ENCODE measurements at places on chromosomes 6 and 20. TPM values are rescaled to one million over a fixed set of nuclear protein-coding genes. Genes with fewer than 3 reads are reported as not detected.

The ADAM33 gene
- 61.1 TPM for total RNA-seq

The SIRPB2 gene
- 0.63 TPM for total RNA-seq

The DNPH1 gene
- total RNA-seq: 21.8 TPM

The SPEF1 gene
- total RNA-seq: 12.1 TPM

The PTP4A1 gene
- total RNA-seq: 83.5 TPM

The KHDRBS2 gene
- 2.0 TPM for total RNA-seq

The SCGN gene
- total RNA-seq: 0.37 TPM

The TMEM244 gene
- not detected for total RNA-seq

The PDE7B gene
- 6.9 TPM for total RNA-seq

The TENT5A gene
- total RNA-seq: 9.2 TPM

DNA sequence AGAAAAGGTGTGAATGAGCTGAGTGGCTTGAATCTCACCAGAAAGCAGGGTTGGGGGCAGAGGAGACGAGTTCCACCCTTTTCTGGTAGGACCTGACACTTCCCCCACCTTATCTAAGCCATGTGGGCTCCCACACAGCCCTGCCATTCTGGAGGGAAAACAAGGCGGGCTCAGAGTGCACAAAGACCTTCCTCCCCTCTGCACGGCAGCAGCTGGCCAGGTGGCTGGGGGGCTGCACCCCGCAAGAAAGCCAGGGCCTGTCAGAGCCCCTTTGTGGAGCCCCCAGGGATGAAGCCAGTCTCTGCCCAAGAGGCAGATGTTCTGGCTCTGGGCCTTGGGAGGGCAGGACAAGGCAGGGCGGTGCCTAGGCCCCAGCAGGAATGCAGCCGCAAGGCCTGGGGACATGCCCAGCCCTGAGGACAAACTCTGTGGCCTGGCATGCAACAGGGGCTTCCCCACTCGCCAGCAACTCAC, 48.4 kb upstream of the DSN1 start:
- DNase-seq: peak; percentile 48
- no peak overlapping the region for H3K27ac ChIP-seq
- no peak overlapping the region for H3K4me3 ChIP-seq
- no peaks in the 10 kb centered on the region for H3K36me3 ChIP-seq
- H3K27me3 ChIP-seq: no peaks in the 10 kb centered on the region
- peaks cover 39% of the 10 kb centered on the region for H3K4me1 ChIP-seq

- peaks cover 7% of the 10 kb centered on the region for H3K4me1 ChIP-seq
- H3K36me3 ChIP-seq: no peaks in the 10 kb centered on the region
- no peaks in the 10 kb centered on the region for H3K27me3 ChIP-seq
- H3K4me3 ChIP-seq: no peak overlapping the region
These were observed 23.5 kb downstream of the PLAGL2 start for GRCh38 chr20:32183947-32184635.

GRCh38 chr20:13865791-13866351, 81.0 kb downstream of the NDUFAF5 start:
- H3K27me3 ChIP-seq: no peaks in the 10 kb centered on the region
- H3K36me3 ChIP-seq: no peaks in the 10 kb centered on the region
- H3K4me3 ChIP-seq: no peak overlapping the region
- no peak overlapping the region for H3K27ac ChIP-seq

DNA sequence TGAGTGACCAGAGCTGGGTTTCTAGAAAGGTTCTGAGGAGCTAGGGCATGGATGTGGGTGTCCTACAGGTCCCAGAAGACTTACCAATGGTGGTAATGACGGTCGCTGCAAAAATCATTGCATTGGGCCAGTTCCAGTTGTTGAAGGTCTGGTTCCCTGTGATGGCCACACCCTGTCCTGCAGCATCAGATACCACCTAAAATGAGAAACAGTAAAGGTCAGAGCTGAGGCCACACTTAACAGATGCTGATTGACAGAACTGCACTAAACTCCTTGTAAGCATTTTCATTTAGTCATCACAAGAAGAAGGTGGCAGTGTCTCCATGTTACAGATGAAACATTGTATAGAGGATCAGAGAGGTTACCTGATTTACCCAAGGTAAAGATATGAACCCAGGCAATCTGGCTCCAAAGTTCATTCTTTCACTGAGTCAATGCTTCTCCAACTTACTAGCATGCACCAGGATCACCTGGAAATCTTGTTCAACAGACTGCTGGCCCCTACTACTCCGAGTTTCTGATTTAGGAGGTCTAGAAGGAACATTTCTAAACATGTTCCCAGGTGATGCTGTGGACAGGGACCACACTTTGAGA, 33.4 kb downstream of the KCNK5 start:
- H3K27ac ChIP-seq: no peak overlapping the region
- DNase-seq: no peak
- H3K4me3 ChIP-seq: no peak overlapping the region
- no peaks in the 10 kb centered on the region for H3K27me3 ChIP-seq
- H3K36me3 ChIP-seq: no peaks in the 10 kb centered on the region

GRCh38 chr20:45229264-45230056, 8.3 kb downstream of the SEMG2 start:
- DNase-seq: peak; percentile 70
- peak overlapping the region; percentile 1 for H3K4me3 ChIP-seq
- no peaks in the 10 kb centered on the region for H3K27me3 ChIP-seq
- H3K27ac ChIP-seq: no peak overlapping the region
- H3K36me3 ChIP-seq: no peaks in the 10 kb centered on the region

DNA sequence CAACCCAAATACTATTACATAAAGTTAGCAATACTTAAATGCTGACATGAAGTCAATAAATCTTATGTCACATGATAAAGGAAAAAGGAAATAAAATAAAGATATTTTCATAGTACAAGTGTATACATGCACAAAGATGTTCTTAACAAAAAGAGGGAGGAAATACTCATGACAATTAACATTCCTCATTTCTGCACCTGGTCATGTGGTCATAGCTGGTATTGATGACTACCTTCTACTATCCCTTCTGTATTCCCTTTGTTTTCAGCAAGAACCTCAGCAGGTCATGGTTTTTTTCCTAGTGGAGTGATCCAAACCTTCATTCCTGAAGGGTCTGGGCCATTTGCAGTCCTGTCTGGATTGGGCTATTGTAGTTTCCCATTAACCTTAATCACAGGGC, 43.5 kb upstream of the FYN start:
- no peak for DNase-seq
- H3K27ac ChIP-seq: no peak overlapping the region
- no peak overlapping the region for H3K4me3 ChIP-seq
- no peaks in the 10 kb centered on the region for H3K36me3 ChIP-seq

DNA sequence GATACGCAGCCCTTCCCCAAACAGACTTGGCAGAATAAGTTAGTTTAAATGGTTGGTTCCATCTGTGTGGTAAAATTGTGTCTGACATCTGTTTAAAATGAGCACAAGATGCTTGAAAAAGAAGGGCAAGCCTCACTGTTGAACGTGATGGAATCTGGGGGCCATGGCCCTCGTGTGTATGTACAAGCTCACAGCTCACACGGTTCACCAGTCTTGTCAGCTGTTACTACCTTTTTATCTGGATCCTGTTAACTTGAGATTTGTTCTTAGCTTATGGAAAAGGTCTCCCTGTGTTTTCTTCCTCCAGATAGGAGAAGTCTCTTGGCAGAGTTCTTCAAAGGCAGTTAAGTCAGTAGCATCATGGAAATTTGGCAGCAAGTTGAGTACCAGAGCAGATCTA, 270.6 kb downstream of the KHDC1L start:
- H3K27ac ChIP-seq: no peak overlapping the region
- no peak for DNase-seq
- H3K27me3 ChIP-seq: no peaks in the 10 kb centered on the region
- H3K4me1 ChIP-seq: peaks cover 3% of the 10 kb centered on the region

GRCh38 chr20:59749301-59749700, 145.0 kb downstream of the PHACTR3 start:
- H3K27me3 ChIP-seq: no peaks in the 10 kb centered on the region
- no peak overlapping the region for H3K27ac ChIP-seq
- no peak overlapping the region for H3K4me3 ChIP-seq
- H3K4me1 ChIP-seq: no peaks in the 10 kb centered on the region

DNA sequence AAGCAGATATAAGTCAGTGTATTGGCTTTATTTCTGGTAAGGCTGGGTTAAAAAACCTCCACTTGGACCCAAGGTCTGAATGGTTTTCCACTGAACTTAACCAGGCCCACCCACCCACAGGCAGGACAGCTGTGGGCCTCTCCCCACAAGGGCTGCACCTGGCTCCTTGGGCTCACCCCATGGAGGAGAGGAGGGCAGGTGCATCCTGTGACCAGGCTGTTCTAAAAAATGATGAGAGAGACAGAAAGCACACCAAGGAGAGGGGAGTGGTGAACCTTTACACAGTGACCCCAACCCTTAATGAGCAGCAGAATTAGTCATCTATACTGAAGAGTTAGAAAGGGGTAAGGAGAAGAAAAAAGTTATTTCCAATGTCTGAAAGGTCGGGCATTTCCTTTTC, 34.5 kb upstream of the DUSP22 start:
- no peaks in the 10 kb centered on the region for H3K36me3 ChIP-seq
- H3K27me3 ChIP-seq: no peaks in the 10 kb centered on the region
- H3K4me3 ChIP-seq: no peak overlapping the region
- DNase-seq: no peak
- H3K4me1 ChIP-seq: no peaks in the 10 kb centered on the region

GRCh38 chr20:36549942-36550789, 8.8 kb downstream of the MYL9 start:
- peak overlapping the region; percentile 16 for H3K27ac ChIP-seq
- H3K4me1 ChIP-seq: peaks cover 15% of the 10 kb centered on the region
- no peak overlapping the region for H3K4me3 ChIP-seq
- no peaks in the 10 kb centered on the region for H3K27me3 ChIP-seq

DNA sequence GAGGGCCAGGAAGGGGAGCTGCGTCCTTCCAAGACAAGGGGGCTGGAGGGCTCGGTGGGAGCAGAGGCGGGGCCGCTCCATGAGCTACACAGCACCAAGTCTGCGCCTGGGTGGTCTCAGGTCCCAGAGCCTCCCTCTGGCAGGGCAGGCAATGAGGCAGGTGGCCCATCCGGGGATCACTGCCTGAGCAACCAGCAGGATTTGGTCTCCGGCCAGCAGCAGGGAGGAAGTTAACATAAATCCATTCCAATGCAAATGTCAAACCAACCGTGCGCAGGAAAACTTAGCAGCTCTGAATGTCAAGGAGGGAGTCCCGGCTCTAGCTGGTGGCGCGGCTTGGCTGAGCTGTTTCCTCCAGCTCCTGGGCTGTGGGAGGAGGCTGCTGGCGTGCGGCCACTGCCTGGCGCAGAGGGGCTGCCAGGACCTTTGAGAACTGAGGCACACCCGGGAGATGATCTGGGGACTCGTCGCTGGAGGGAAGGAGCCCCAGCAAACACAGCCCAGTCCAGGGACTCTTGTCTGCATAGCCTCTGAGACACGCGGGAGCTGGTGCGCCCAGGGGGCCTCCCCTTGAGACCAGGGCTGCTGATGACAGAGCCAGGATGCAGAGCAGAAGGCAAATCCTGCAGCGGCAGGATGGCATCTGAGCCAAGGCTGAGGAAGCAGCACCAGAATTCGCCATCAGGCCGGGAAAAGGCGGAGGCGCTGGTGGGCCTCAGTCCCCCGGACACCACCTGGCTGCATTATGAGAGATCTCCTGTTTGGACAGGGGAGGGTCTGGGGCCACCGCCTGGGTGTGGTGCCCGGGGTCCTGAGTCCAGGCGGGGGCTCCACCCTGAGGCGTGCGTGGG, 33.1 kb upstream of the CHRNA4 start:
- DNase-seq: no peak
- H3K4me3 ChIP-seq: no peak overlapping the region
- no peaks in the 10 kb centered on the region for H3K27me3 ChIP-seq

GRCh38 chr6:42819803-42820511, 38.1 kb downstream of the BICRAL start:
- H3K36me3 ChIP-seq: no peaks in the 10 kb centered on the region
- H3K27me3 ChIP-seq: no peaks in the 10 kb centered on the region
- no peak for DNase-seq
- H3K4me1 ChIP-seq: peaks cover 10% of the 10 kb centered on the region
- H3K4me3 ChIP-seq: no peak overlapping the region

GRCh38 chr6:156563714-156564113, 213.5 kb upstream of the ARID1B start:
- DNase-seq: no peak
- H3K27me3 ChIP-seq: no peaks in the 10 kb centered on the region
- no peaks in the 10 kb centered on the region for H3K36me3 ChIP-seq
- no peak overlapping the region for H3K4me3 ChIP-seq
- no peaks in the 10 kb centered on the region for H3K4me1 ChIP-seq

DNA sequence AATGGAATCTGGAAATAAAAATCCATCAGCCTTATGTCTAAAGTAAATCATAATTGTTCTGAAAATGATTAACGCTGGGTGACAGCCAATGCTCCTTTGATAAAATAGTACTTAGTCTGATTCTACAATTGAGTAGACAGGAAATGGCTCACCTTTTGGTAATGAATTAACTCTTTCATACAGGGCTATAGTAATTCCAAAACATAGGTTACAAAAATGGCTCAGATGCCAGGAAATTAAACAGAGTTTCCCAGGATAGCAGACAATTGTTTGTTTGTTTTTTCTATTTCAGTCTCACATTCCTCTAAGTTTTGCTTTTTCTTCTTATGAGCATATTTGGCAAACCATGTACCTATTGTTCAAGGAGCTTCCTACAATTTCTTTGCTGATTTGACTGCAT, 257.2 kb upstream of the EPHA7 start:
- H3K4me1 ChIP-seq: no peaks in the 10 kb centered on the region
- no peak overlapping the region for H3K27ac ChIP-seq
- H3K4me3 ChIP-seq: no peak overlapping the region
- no peaks in the 10 kb centered on the region for H3K27me3 ChIP-seq

- no peaks in the 10 kb centered on the region for H3K27me3 ChIP-seq
- no peak overlapping the region for H3K4me3 ChIP-seq
- H3K4me1 ChIP-seq: peaks cover 5% of the 10 kb centered on the region
- H3K36me3 ChIP-seq: no peaks in the 10 kb centered on the region
These were observed 224.0 kb upstream of the PLN start for GRCh38 chr6:118324116-118324515.

DNA sequence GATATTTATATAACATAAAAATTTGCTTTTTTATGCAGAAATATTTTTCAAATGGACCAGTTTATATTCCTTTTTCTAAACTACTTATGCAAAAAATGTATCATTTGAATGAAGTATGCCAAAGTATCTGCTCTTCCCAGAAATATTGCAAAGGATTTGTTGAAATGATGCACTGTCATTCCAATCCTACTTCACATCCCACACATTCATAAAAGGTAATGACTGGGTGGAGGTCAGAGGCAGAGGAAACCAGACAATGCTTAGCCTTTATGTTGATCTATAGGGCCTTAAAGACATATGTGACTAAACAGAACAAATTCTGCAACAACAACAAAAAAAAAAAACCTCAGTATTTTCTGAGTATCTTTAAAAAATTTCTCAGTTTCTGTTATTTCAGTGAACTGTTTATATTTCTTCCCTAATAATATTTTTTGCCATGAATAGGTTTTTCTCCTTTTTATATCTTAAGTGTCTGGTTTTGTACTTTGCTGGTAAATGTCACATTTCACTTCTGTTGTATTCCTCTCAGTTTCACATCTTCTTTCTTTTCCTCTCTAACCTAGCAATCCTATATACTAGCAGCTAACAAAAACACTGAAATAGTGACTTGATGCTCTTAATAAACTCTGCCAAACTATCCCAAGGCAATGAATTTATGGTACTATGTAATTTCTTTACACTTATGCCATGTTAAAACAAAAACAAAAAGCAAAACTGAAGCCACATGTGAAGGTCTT, 374.1 kb downstream of the BCKDHB start:
- DNase-seq: no peak
- no peak overlapping the region for H3K4me3 ChIP-seq
- no peak overlapping the region for H3K27ac ChIP-seq
- no peaks in the 10 kb centered on the region for H3K36me3 ChIP-seq
- no peaks in the 10 kb centered on the region for H3K4me1 ChIP-seq
- no peaks in the 10 kb centered on the region for H3K27me3 ChIP-seq
